ENCODE measurements at places on chromosomes 12 and 14. TPM values are rescaled to one million over a fixed set of nuclear protein-coding genes. Genes with fewer than 3 reads are reported as not detected.

Gene FBLN5
- 1,232 TPM for total RNA-seq

Gene RFLNA
- total RNA-seq, result 1.0 TPM

Gene PRIMA1
- not detected for total RNA-seq

Gene CPNE6
- not detected for total RNA-seq

Gene SIX1
- 92.0 TPM for total RNA-seq

Gene KRT3
- total RNA-seq, result not detected

Gene OR6C65
- not detected for total RNA-seq

Gene TMEM63C
- 8.7 TPM for total RNA-seq

Gene POTEM
- not detected for total RNA-seq

Gene GCN1
- total RNA-seq, result 137 TPM

Gene A2M
- total RNA-seq, result 8.5 TPM

Gene NOS1
- total RNA-seq, result not detected

Gene CCDC197
- total RNA-seq, result not detected

Gene TAS2R8
- not detected for total RNA-seq

Gene GARIN6
- not detected for total RNA-seq

All from chondrocyte (in vitro differentiated cells).